ENCODE measurements at places on chromosomes 3 and 15. TPM values are rescaled to one million over a fixed set of nuclear protein-coding genes. Genes with fewer than 3 reads are reported as not detected.
A peak's percentile ranks its signal among the peaks of the same experiment; 100 is the strongest.

Gene SAMMSON
- total RNA-seq, result not detected

Gene CELF6
- 3.8 TPM for total RNA-seq

Gene GCNT3
- total RNA-seq, result 239 TPM

Gene MESP2
- 0.79 TPM for total RNA-seq

Gene PLSCR2
- total RNA-seq, result 2.8 TPM

Gene TEX9
- 5.7 TPM for total RNA-seq

Gene ITIH1
- not detected for total RNA-seq

Gene FBLN2
- 48.9 TPM for total RNA-seq

DNA sequence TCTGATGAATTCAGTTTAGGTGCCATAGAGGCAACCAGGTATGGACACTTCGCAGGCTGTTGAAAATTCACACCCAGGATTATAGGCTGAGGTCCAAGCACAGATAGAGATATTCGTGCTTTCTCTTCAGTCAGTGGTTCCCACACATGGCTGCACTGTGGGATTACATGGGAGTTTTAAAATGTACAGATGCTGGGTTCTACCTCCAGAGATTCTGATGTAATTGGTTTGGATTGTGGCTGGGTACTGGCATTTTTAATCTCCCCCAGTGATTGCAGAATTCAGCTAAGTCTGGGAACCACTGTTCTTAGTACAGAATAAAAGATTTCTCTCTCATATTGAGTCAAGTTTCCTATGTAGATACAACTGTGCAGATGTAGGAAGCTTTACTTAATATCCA, 91.6 kb downstream of the FOXB1 start:
- no peak for DNase-seq

- DNase-seq, result no peak
Measured at GRCh38 chr3:46860810-46861604, 2.2 kb downstream of the MYL3 start.

DNA sequence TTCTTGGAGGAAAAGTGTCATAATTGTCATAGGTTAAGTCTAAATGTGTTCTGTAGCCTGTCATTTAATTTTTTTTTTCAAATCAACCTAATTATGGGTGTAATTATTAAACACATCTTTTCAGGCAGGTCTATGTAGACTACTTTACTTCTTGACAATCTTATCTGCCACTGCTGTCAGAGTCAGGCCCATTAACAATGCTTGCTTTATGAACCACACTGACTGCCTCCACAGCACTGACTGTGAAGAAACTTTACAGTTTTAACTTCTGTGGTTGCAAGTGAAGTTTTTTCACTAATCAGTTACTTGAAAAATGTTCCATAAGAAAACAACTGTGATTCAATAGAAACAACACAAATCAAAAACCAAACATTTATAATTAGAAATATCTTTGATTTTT, 407.8 kb downstream of the PLCL2 start:
- DNase-seq, result no peak

DNA sequence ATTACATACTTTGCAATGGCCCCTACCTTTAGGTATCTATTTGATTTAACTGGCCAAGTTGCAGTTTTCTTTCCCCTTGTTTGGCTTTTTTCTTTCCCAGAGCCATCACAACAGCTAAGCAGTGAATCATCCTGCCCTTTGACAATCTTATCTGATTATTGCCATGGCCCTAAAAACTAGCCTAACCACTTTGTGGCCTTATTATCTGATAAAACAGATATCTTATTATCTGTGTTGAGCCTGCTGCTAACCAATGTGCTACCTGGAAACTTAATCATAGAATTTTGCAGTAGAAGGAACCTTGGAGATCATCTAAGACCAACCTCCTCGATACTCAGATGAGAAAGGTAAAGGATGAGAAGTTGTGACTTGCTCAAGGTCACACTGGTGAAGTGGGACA, 37.1 kb downstream of the EIF4E3 start:
- no peak for DNase-seq

DNA sequence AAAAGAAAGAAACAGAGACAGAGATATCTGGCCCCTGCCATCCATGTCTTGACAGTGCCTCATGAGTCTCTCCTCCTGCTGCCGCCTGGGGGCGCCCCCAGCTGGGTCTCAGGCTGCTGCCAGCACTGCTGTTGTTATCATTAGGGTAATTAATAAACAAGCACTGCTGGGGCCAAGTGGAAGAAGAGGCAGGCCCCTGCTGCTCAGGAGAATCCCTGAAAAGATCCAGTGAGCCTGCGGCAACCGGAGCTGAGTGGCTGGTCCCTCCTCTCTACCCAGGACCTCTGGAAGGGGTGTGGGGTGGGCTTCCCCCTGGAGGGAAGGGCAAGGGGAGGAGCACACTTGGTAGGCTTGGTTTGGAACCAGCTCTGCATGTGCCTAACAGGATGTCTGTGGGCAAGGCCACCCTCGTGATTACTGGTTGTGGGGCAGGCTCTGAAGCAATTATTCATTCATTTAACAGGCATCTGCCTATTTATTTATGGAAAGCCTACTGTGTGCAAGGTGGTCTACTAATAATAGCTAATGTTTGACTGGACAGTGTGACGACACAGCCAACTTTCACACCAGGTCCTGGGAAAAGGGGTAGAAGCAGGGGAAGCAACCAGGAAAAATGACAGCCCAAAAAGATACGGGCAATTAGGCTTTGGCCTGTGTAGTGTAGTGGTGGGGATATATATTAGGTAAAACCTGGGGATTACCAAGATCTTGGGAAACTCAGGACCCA, 1.2 kb upstream of the TYRO3 start:
- peak; percentile 64 for DNase-seq

DNA sequence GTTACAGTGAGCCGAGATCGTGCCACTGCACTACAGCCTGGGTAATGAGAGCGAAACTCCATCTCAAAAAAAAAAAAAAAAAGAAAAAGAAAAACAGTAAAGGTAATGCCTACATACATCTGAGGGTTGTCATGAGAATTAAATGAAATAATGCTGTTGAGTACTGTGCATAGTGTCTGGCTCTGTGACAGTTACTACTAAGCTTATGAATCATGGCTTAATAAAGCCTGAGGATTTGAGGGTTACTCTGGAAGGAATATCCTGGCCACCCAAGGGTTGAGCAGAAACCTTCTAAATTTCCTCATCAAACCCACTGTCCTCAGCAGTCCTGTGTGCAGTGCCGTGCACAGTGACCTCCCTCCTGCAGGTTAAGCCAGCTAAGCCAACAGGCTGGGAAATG, 26.8 kb upstream of the ELP6 start:
- no peak for DNase-seq

- no peak for DNase-seq
Measured at GRCh38 chr3:183229178-183229577, 23.9 kb upstream of the B3GNT5 start.

GRCh38 chr3:17062736-17063135, 178.0 kb downstream of the PLCL2 start:
- DNase-seq, result no peak

- no peak for DNase-seq
Measured at GRCh38 chr3:155202626-155203025, 90.9 kb downstream of the STRIT1 start.

GRCh38 chr3:1092061-1092460, 763 bp upstream of the CNTN6 start:
- DNase-seq, result no peak

DNA sequence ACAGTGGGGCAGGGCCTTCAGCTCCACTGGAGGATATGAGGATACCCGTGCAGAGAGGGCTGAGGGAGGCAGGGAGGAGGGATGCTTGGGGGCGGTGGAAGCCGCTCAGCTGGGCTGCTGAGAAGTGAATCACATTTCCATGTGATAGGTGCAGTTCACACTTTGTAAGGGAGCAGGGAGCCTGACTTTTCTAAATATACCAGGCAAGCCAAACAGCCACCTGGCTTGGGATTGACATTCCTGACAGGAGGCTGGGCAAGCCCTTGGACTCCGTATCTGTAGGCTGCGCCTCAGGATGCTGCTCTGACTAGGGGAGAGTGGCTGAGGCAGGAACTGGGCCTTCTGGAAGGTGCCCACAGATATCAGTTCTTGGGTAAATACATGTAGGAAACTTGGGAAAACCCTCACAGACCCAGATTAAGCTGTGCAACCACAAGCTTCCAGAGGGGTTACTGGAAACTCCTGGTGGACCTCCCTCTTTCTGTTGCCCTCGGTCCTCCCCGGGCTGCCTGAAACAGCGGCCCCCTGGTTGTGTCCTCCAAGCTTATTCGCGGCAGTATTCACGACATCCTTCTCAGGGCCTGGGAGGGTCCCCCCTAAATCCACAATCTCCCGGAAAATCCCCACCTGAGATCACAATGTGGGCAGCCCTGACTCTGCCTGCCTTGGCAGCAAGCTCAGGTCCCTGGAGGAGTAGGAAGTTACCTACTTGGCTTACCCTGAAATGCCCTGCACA, 33.0 kb upstream of the ADCY5 start:
- DNase-seq, result no peak

GRCh38 chr3:52345521-52346109, 29.5 kb downstream of the DNAH1 start:
- no peak for DNase-seq

DNA sequence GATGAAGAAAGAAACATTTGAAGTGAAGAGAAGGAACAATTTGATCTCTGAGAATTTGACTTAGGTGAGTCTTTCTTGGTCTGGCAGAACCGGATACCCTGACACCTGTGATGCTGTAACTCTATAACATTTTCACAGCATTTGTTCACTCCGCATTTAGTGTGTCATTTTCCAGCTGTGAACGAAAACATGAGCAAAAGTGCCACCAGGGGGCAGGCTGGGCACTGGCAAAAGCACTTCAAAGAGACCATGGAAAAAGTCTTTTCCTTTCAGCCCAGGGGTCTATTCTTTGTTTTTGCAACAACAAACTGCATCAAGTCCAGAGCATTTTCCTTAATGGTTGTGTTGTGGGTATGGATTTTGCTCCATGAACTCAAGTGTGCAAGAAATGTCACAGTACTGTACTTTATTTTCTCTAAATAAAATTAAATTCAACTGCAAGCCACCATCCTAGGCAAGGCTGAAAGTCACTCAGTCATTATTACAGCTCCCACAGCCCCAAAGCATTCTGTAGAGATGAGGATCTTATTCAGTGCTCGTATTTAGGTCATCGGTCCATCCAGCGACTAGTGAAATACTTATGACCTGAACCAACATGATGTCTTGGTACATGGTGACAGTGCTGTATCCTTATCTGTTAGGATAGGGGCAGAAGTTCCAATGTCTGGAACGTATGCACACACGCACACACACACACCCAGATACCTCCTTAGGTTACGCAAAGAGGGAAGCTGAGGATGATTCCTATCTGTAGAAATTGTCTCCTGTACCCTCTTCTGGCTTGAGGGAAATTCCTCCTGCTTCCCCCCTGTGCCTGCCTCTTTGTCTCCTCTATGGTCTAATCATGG, 125.5 kb downstream of the GADL1 start:
- DNase-seq, result peak; percentile 73

DNA sequence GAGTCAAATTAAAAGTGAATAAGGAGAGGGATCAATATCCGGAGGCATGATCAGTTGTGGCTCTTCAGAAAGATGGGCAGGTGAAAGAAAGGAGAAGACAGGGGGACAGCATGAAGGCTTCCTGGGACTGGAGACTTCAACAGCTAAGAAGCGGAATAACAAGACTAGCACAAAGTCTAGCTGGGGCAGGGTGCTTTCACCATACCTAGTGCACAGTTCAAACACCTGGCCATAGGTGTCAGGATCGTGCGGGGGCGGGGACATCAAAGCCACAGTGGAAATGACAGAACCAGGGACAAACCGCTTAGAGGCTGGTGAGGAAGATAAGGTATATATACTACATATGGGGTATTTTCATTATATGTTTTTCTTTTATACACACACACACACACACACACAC, 66.2 kb upstream of the FOXP1 start:
- DNase-seq, result no peak

DNA sequence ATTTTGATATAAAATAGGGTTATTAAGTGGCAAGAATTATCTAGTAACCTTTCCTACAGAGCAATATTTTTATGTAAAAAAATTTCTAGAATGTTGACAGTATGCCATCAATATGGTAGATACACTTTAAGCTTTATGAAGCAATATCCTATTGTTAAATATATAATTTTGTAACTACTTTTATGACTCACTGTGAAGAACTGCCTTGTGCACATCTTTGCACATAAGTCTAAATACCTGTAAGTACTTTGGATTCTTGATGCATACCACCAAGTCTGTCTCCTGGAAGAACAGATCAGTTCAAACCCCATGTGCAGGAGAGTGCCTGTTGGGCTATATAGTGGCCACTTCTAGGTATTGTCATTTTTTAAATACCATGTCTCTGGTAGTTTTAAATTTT, 205.7 kb upstream of the EIF1B start:
- no peak for DNase-seq

DNA sequence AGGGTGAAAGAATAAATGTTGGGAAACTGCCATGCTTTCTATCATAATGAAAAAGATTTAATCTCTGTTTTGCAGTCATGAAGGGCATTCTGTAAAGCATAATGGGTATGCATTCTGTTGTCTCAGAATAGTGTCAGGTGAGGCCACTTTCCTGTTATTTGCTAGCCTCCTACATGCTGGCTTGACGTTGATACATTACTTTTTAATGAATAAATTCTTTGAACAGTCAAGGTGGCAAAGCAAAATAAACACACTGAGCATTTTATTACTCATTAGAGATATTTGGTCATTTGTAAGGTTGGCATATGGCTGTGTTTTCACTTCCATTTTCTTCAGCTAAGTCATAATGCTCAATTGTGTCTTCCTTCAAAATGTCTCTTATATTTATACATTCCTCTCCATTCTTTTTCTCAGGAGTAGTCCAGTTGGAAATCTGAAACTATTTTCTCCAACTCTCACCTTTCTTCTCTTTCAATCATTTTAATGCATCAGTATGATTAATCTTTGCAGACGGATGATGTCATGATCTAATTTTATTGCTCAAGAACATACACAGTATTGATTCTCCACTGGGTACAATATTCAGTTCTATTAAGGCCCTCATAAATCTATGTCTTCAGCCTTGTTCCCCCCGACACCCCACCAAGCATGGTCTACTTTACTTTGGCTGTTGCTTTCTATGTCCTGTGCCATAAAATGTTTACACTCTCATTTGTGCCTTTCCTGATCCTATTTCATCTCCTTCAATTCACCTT, 290.7 kb downstream of the GBE1 start:
- DNase-seq, result no peak

- DNase-seq, result no peak
Measured at GRCh38 chr15:64828985-64829384, 3.5 kb upstream of the PIF1 start.

DNA sequence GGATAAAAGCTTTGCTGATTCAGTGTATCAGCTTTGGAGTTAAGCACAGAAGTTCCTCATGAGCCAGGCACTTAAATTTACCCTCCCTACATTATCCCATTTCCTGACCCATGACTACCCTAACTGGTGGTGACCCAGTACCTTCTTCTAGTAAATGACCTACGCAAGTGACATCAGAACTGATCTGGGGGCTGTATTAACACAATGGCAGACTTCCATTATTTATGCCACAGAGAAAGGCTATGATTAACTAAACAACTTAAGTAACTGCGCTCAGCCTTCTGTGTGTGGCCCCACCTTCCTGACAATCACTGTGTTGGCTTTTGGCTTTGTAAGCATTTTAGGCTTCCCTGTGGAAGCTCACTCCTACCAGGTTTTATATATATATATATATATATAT, 1.9 kb downstream of the MB21D2 start:
- DNase-seq, result no peak

Measured in mucosa of descending colon (tissue), 3 donors.